ENCODE measurements at places on chromosomes 7 and 10.

GRCh38 chr10:26863351-26864076, 2.8 kb upstream of the ABI1 start:
- DNase-seq = no peak

- DNase-seq = no peak
These were observed 120.4 kb downstream of the MALRD1 start for GRCh38 chr10:19169041-19169440.

GRCh38 chr10:22486431-22486830, 141.1 kb downstream of the SPAG6 start:
- DNase-seq = no peak

DNA sequence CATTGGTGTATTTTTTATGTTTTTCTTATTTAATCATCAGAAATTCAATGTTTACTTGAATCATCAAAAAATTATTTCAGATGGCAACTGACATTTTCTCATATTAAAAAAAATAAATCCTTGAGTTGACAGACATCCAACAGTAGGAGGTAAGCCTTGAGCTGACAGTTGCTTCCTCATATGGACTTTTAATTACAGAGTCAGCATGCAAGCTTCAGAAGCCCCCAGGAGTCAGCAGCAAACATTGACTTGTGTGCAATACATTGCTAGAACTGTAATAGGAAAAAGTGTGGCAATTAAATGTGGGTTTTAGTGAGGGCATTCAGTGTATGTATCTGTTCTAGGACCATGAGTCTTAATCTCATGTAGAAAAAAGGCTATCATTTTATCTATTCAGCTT, 62.4 kb upstream of the TAS2R16 start:
- no peak for DNase-seq

DNA sequence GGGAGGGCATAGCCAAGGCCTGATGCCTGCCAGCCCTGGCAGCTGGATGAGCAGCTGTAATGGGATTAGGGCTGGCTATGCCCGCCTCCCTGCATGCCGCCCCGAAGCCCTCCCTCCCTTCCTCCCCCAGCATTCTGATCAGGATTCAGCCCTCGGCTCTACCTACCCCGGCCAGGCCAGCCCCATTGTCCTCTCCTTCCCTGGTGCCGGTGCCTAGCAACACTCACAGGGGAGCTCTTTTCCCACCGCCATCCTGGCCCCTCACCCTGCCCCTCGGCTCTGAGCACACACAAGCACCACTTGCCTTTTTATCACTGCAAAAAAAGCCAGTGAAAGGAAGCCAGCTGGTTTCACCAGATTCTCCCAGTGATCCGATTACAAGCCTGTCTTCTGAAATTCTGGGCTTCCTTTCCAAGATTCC, 9.0 kb upstream of the ADCYAP1R1 start:
- no peak for DNase-seq

- peak; percentile 29 for DNase-seq
These were observed 35.7 kb upstream of the EBLN1 start for GRCh38 chr10:22253580-22253882.

DNA sequence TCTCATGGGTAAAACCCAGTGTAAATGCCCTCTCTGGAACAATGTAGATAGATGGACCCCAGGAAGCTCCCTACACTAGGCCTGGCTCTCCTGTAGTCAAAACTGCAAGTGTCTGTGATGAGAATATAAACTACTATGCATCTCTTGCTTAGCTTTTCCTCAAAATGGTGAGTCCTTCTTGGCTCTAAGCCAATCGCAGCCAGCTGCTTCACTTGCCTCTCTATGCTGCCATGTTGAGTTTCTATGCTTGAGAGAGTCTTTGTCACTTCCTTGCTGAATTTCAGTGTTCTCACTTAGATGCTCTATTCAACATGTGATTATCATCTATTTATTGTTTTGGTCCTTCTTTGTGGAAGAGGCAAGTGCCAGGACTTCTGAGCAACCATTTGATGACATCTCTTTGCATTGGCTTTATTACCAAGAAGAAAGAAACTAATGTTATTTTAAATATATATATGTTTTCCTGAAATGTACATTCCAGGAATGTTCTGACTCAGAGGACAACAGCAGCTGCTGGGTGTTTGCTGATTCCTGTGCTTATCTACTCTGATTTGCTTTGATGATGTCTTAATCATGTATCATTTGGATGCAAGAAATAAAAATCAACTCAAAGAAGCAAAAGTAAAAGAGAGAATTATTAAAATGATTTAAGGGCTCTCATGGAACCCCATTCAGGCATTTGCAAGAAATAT, 16.6 kb downstream of the TAS2R40 start:
- DNase-seq = no peak

DNA sequence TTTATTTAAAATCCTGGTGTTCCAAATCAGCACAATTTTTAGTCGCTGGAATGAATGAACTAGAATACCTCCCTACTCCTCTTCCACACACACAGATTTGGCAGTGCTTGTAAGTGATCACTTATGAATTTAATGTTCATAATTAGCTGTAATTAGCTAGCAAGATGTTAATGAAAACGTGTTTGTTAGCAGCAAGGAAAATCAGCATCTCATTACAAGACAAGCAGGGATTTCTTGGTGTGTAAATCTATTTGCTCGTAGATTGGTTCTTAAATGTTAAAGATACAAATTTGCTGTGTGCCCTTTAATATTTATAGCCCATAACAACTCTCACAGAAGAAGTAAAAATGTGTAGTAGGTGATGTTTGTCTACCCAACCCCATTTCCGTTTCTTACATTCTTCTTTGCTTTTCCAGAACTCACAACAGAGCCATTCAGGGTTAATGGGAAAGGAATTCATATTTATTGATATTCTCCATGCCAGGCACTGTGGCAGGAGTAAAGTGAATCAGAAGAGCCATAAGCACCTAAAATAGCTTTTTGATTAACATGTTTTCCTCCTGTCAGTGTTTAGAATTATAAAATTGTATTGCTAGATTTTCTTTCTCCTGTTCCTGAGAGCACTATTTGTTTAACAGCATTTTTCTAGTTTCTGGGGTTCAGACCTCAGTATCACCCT, 49.6 kb downstream of the SEMA3C start:
- DNase-seq = no peak

- DNase-seq = no peak
These were observed 663.7 kb upstream of the COBL start for GRCh38 chr7:51980313-51980712.

- DNase-seq = no peak
These were observed 6.1 kb downstream of the SAMD9L start for GRCh38 chr7:93142127-93142526.

- DNase-seq = no peak
These were observed 2.7 kb downstream of the SNX13 start for GRCh38 chr7:17937506-17938120.

- DNase-seq = no peak
These were observed 391.8 kb upstream of the ETV1 start for GRCh38 chr7:14381306-14381705.

DNA sequence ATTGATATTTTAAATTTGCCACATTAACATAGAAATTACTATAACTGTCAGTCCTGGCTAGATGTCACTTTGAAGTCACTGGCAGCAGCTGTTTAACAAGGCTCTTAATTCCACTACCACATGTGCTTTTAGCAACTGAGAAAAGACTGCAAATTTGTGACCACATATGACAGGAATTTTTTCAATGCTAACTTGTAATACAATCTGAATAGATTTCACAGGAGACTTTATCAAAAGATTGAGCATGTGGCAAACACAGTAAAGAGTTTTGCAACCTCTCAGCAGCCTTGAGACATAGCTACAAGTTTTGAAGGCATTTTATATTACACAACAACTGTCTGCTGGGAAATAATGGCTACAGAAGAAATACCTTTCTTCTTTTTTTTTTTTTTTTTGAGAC, 73.0 kb downstream of the MICU1 start:
- DNase-seq = no peak

Measured in endothelial cell (in vitro differentiated cells).